ENCODE measurements at places on chromosomes 4 and X.
A peak's percentile ranks its signal among the peaks of the same experiment; 100 is the strongest.

DNA sequence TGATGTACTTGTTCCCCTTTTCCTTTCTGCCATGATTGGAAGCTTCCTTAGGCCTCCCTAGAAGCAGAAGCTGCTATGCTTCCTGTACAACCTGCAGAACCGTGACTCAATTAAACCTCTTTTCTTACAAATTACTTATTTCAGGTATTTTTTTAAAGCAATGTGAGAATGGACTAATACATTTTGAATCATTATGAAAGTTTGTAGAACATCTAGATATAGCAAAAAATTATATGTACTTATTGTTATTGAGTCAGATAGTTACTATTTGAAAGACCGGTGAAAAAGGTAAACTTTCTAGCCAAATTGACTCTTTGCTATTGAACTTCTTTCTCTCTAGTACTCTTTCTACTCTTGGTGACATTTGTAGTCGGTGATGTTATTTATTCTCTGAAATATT lies 777.3 kb upstream of the GALNTL6 start:
- DNase-seq: no peak

GRCh38 chr4:117560329-117560728 lies 474.0 kb upstream of the NDST3 start:
- DNase-seq: no peak

GRCh38 chr4:184805462-184806228 lies 20.1 kb downstream of the ACSL1 start:
- DNase-seq: no peak

DNA sequence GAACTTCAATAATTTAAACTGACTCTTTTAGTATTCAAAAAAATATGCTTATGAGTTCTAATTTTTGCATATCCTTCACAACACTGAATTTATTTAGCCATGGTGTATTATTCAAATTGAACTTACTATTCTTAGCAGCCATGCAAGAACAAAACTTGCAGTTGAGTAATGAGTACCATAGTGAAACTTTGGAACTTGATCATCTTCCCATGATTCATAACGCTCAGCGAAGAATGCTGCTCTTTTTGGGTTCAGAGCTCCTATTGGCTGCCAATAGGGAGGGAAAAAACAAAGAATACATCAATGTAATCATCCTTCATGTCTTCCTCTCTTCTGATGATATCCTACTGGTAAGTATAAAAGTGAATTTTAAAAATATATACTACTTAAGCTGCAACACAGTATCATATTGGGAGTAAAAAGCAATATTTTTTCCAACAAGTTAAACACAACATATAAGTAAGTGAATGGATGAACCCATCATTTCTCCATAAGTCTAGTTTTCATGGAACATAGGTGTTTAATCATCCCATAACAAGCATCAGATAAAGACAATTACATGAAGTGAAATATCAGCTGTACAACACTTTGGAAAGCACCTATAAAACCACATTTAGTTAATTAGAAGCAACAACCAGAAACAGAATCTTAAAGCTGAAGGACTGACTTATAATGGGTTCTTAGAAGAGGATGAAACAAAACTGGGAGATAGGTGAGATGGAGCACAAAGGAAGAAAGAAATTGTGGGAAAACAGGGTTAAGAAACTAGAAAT lies 145.2 kb upstream of the MAB21L2 start:
- DNase-seq: no peak

- no peak for DNase-seq
These were observed 2.4 kb upstream of the IRAK1 start for GRCh38 chrX:154022108-154022507.

DNA sequence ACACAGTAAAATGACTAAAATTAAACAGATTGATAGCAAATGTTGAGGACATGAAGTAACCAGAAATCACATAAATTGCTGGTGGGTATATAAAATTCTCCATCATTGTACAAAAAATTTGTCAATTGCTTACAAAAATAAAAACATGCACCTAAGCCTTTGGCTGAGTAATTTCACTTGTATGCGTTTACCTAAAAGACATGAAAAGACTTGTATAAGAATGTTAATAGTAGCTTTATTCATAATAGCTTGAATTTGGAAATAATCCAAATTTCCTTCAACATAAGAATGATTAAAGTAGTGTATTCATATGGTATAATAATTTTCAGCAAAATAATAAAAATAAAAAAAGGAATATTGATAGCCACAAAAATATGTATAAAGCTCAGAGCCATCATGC lies 37.7 kb downstream of the PDHA2 start:
- DNase-seq: no peak

GRCh38 chr4:107885865-107886264 lies 45.5 kb upstream of the CYP2U1 start:
- no peak for DNase-seq

DNA sequence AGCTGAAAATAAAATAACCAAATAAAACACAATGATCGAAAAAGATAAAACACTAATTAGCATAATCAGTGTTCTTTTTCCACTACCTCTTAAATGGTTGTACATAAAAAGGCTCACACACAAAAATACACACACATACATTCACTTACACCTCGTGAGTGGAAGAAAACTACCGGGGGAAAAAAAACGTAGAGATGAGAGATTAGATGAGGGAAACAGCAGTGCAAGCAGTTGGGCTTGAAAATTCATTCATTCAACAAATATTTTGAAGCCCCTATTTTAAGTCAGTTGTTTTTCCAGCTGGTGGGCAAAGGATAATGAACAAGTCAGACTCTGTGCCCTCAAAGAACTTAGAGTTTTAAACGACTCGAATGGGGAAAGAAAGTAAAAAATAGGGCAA lies 1.0 kb downstream of the TBCK start:
- no peak for DNase-seq

- DNase-seq: no peak
These were observed 193.3 kb upstream of the FAM47A start for GRCh38 chrX:34325460-34325859.

DNA sequence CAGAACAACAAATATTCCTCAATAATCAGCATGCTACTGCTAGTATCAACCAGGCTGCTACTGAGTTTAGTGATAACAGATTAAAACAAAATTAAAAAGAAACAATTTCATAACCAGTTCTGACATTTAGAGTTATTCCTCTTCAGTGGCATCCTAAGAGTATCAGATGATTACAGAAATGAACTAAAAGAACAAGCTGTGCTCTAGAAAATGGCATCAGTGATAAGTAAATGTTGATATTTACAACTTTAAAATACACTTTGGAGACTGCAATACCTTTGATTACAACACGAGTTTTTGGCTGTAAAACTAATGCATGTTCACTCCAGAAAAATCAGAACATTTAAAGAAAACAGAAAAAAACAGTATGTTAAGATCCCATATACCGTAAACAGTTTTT lies 72.9 kb downstream of the ADGRA3 start:
- DNase-seq: no peak

DNA sequence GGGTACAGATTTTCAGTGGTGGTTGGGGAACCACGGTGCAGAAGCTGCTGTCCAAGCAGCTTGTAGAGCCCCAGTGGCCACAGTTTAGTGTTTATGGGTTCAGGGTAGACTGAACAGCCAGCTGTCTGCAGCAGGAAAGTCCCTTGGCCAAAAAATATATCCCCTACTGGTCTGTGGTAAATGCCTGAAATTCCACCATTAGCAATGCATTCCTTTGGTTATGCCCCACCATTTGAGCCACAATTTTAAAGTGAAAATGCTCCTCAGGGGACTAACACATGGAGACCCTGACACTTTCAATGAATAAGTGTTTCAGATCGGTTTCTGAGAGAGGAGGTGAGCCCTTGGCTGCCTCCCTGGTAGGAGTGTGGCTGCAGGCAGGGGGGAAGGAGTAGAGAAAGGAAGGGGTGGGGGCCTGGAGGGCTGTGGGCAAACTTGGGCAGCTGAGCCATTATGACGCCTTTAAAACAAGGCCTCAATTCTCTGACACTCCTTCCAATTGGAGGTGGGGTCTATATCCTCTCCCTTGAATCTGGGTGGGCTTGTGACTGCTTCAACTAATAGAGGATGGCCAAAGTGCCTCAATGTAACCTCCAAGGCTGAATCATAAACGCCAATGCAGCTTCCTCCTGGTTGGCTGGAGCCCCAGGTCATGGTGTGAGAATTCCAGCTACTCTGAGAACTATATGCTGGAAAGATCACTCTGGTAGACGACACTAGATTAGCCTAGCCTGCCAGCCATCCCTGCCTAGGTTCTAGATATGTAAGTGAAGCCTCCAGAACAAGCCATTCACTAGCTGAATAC lies 75.8 kb upstream of the ATP6AP2 start:
- DNase-seq: no peak

DNA sequence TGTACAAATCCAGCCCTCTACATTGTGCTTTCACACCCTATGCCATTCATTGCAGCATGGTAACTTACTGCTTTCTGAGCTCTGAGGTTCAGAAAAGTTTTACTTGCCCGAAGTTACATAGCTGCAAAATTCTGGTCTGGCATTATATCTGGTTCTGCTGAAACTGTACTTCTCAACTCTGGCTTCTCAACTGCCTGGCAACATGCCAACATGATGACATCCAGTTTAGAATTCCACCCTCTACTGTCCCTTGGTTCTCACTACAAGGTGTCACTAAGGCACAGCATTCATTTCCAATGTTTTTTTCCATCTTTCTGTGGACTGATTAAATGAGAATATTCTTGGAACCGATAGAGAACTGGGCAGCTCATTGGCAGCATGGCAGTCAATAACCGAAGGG lies 242.9 kb upstream of the PRPS2 start:
- DNase-seq: no peak

DNA sequence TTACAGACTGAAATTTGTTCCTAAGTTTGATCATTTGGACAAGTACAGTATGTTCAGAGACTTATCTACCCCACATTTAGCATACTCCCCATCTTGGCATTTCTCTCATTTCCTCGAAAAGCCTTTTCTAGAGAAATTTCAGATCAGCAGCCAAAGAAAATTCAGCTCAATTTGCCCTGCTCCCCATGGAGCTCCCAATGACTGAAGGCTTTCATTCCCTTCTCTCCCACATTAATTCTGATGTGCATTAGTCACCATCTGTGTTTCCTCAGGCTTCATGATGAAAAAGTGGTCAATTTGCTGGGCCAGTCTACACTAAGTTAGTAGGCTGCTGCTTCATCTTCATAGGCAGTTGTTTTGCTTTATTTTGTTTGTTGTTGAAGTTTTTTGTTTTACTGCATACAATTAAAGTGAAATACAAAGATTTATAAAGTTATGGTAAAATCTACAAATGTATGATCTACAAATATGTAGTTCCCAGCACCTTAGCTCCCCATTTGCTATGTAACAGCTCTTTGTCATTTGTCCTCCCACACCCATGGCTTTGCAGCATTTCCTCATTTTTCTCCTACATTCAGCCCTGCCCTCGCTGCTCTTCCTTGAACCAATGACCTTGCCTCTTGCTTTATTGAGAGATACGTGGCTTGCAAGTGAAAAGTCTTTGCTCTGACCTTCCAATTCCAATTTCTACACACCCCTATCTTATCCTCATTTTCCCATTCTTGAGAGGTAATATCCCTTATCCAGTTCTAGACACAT lies 193.9 kb downstream of the ANAPC10 start:
- DNase-seq: no peak

DNA sequence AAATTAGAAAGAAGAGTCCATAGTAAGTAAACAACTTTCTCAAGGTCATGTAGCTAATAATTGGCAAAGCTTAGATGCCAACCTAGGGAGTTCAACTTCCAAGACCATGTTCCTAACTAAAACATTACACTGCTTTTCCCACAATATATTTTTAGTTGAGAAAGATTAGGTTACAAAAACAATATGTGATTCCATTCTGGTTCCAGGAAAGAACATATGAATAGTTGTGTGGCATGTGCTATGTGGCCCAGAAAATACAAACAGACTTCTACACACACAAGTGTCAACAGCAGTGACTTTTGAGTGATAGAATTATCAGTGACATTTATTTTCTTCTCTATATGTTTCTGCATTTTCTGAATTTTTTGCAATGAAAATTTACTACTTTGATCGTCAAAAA lies 62.7 kb upstream of the EDNRA start:
- no peak for DNase-seq

- DNase-seq: no peak
These were observed 442.9 kb downstream of the MID1IP1 start for GRCh38 chrX:39244147-39244546.

DNA sequence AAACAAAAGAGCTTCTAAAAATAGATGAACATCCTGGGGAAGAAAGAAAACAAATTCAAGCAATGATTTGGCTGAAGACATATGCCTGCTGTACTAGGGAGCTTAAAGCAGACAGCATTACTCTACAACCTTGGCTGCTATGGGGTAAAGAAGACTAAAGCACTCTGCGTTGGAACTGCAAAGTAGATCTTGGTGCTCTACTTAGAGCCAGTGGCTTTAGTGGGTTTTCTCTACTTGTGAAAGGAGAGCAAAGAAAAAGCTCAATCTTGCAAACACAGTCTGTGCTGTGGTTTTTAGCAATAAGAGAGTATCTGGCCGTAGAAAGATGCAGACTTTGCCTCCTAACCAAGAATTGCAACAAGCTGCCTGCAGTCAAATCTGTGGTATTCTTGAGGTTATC lies 334.7 kb upstream of the NDST3 start:
- DNase-seq: no peak

- DNase-seq: no peak
These were observed 1.6 kb upstream of the ATP6AP2 start for GRCh38 chrX:40579141-40579540.

DNA sequence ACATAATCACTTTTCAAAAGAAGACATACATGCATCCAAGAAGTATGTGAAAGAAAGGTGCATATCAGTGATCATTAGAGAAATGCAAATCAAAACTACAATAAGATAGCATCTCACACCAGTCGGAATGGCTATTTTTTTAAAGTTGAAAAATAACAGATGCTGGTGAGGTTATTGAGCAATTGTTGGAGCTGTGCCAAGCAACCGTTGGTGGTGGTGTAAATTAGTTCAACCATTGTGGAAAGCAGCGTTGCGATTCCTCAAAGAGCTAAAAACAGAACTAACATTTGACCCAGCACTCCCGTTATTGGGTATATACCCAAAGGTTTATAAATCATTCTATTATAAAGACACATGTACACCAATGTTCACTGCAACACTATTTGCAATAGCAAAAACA lies 14.2 kb downstream of the COX7B2 start:
- peak; percentile 67 for DNase-seq

DNA sequence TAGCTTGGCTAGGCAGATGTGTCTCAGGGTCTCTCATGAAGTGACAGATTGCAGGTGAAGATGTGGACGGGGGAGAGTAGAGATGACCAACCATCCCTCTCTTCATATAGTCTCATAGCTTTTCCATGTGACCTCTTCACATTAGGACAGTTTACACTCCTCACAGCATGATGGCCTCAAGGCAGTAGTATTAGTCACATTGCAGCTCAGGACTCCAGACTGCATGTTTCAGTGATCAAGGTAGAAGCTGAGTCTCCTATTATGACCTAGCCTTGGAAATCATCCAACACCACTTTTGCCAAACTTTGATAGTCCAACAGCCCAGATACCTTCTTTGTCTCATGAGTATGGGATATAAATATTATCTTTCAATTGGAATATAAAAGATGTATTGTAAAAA lies 147.7 kb downstream of the GASK1B start:
- no peak for DNase-seq

GRCh38 chrX:105190252-105190853 lies 30.1 kb downstream of the TEX13A start:
- DNase-seq: peak; percentile 11

Measured in HL-60 (cell line).